Sigmoid colon (tissue), 7 donors: ENCODE measurements at places on chromosomes 7 and 10. TPM values are rescaled to one million over a fixed set of nuclear protein-coding genes. Genes with fewer than 3 reads are reported as not detected.

The TUBAL3 gene
- not detected for total RNA-seq

The TUBB8 gene
- total RNA-seq, result not detected

The SLC16A9 gene
- total RNA-seq, result 0.54 TPM

GRCh38 chr10:53786236-53786900 is 1013.8 kb upstream of the MBL2 start:
- no peak for DNase-seq

DNA sequence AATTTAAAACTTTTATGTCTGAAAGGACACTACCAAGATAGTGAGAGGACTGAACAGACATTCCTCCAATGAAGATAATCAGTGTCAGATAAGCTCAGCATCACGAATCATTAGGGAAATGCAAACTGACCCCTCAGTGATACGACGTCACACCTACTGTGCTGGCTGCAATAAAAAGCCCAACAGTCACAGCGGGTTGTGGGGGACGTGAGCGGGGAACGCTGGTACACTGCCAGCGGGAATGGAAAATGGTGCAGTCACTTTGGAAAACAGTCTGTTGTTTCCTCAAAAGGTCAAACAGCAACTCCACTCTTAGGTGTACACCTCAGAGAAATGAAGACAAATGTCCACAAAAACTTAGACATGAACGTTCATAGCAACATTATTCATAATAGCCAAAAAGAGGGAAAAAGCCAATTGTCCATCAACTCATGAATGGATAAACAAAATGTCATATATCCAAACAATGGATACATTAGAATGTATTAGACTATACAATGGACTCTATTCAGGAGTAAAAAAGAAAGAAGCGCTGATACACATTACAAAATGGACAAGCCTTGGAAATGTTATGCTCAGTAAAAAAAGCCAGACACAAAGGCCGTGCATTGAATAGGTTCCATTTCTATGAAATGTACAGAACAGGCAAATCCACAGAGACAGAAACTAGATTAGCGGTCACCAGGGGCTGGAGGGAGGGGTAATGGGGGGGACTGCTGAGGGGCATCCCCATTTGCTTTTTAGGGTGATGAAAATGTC is 2.4 kb upstream of the ECHS1 start:
- DNase-seq, result no peak

DNA sequence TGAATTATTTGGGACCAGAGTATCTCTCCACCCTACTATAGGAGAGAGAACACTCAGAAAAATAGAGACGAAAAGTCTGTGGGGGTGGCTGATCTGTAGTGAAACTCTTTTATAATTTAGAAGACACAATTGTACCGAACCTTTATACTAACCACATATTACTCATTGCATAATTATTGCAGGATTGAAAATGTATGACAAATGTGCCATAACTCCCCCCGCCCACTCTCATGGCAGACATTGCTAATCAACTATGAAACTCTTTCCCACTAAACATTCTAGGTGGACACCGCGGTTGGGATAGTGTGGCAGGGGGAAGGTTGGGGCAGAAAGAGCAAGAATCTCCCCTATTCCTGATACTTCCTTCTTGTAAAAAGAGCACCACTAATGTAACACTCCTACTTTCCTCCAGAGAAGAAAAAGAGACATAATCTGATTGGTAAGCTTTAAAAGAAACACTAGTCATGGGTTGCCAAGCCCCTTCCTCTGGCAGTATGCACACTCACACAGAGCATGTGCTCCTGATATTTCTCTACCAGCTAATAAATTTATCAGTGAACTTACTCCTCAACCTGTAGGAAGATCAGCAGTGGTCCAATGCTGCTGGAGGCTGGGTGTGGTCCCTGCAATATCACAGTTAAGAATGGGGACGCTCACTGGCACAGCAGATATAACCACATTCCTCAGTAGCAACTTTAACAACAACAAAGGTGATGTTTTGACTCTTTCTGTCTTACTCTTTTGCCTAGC is 18.7 kb upstream of the ARID5B start:
- DNase-seq, result no peak

DNA sequence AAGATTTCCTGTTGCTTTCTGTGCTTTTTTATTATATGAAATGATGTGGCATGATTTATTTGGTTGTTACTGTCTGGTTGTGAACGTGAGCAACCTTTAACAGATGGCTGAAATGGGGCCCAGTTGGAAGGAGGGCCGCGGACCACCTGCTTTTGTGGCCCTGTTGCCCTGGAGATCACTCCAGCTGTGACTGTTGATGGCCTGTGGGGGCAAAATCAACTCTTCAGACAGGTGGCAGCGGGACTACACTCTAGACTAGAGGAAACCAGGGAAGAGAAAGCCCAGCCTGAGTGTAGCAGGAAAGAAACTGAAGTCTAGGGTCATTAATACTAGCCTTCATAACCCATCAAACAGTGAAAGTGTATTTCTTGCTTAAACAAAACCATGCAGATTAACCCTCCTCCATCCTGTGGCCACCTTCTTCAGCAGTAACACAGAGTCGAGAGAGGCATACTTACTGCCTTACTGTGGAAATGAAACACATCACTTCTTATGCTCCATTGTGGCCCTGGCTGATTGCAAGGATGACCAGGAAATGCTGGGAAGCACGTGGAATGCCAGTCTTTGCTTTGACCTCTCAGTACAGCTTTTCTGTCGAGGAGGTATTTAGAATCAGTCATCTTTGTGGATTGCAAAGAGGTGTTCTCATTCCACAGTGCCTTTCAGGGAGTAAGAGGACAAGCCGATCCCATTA is 80.5 kb downstream of the CCNY start:
- DNase-seq, result peak; percentile 52

DNA sequence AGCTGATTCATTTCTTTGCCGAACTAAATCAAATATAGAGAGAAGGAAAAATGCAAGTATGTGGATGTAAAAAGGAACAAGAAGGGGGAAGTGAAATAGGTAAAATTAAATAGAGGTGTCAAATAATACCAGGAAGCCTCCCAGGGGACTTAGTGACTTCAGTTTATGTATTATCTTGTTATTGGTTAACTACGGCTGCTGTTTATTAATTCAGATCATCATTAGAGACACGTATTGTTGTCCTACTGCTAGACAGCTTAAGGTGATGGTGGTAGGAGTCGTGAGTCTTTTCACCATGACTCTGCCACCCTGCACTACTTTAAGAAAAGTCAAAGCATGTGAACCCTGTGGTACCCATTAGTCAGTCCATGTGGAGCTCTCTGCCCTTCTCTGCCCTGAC is 289.1 kb downstream of the PRKG1 start:
- no peak for DNase-seq

GRCh38 chr10:71212318-71213126 is at the start of gene UNC5B:
UNC5B (plus strand) TSS chr10:71212570; CDS start chr10:71212986, 416 bp downstream.
- DNase-seq, result peak; percentile 94

GRCh38 chr10:20963056-20963455 is 65.9 kb upstream of the NEBL start:
- no peak for DNase-seq

DNA sequence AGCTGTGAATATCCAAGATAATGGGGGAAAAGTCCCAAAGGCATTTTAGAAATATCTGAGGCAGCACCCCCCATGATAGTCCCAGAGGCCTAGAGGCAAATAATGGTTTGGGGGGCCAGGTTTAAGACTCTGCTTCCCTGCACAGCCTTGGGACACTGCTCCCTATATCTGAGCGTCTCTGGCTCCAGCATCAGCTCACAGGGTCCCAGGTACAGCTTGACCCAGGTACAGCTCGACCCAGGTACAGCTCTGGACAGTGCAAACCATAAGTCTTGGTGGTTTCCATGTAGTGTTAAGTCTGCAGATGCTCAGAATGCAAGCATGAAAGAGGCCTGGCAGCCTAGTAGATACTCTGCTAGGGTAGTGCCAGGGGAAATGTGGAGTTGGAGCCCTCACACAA is 47.0 kb upstream of the VWDE start:
- DNase-seq, result no peak

- DNase-seq, result no peak
Observed at GRCh38 chr10:124996854-124997215, 54.9 kb downstream of the ZRANB1 start.

- no peak for DNase-seq
Observed at GRCh38 chr10:46074196-46074946, 28.3 kb upstream of the MSMB start.

GRCh38 chr10:118163217-118163616 is 116.5 kb upstream of the RAB11FIP2 start:
- DNase-seq, result no peak
